Left forelimb (tissue), 1 donor: ENCODE measurements at places on chromosomes 2 and 18.

DNA sequence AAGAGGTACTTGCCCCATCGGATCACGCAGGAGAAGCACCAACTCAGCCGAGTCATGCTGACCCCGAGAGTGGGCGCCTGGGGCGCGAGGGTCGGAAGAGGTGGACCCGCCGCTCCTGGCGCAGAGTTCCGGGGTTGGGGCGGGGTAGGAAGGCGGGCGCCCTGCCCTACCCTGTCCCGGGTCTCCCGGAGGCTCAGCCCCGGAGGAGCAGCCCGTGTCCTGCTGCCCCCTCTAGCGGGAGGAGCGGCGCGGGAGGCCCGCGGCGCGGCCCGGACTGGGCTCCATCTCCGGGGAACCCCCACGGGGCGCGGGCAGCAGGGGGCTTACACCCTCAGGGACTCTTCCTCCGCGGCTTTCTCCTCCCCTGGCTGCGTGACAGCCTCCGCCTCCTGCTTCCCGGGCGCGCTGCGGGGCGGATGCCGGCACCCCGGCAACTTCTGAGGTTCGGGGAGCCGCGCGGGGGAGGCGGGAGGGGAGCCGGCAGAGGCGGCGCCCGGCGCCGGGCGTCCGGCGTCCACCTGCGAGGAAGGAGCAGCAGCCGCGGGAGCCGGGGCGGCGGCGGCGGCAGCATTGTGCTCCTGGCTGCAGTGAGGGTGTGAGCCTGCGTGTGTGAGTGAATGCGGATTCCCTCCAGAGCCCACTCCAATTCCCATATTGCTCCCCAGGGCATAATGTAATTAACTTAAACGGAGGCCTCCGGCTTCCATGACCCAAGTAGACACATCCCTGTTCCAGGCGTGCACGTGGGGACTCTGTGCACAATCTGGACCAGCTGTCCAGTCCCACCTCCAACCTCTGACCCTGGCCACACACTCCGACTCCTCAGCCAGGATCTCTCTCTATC lies 7.6 kb upstream of the TNS1 start:
- DNase-seq = no peak

GRCh38 chr18:9694952-9695495 lies 13.1 kb upstream of the RAB31 start:
- DNase-seq = no peak

DNA sequence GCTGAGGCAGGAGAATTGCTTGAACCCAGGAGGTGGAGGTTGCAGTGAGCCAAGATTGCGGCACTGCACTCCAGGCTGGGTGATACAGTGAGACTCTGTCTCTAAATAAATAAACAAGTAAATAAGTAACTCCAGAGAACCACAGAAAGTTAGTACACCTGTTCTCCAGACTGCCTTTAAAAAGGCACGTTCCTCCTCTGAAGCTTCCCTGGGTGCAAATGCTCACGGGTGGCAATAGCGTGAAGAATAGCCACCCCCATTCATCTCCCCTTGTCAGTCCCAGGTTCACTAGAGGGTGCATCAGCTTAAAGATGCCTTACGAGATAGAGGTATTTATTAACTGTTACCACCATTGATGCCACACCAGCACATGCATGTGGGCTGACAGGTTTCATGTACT lies 64.3 kb upstream of the RTN4 start:
- DNase-seq = no peak

- DNase-seq = no peak
Measured at GRCh38 chr18:73952296-73952946, 195.2 kb downstream of the FBXO15 start.

DNA sequence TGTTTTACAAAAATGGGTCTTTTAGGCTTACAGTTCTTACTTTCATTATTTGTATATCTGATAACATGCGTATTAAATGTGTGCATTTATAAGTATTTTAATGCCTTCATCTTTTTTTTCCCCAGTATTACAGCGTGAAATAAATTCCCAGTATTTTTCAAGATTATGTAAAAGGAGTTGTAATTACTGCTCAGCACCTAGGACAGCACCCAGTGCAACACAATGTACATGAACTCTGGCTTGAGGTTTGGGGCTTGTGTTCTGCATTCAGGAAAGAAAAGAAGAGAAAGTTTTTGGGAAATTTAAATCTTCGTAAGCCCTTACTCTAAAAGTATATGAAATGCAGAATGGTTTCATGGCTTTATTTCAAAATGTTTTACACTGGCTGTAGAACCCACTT lies 16.7 kb downstream of the ZNF638 start:
- DNase-seq = no peak

- DNase-seq = no peak
Measured at GRCh38 chr2:119160361-119160990, 1.9 kb upstream of the C1QL2 start.

- DNase-seq = no peak
Measured at GRCh38 chr18:28062443-28062842, 114.5 kb downstream of the CDH2 start.

GRCh38 chr2:199460846-199461710 lies 3.3 kb upstream of the SATB2 start:
- no peak for DNase-seq

DNA sequence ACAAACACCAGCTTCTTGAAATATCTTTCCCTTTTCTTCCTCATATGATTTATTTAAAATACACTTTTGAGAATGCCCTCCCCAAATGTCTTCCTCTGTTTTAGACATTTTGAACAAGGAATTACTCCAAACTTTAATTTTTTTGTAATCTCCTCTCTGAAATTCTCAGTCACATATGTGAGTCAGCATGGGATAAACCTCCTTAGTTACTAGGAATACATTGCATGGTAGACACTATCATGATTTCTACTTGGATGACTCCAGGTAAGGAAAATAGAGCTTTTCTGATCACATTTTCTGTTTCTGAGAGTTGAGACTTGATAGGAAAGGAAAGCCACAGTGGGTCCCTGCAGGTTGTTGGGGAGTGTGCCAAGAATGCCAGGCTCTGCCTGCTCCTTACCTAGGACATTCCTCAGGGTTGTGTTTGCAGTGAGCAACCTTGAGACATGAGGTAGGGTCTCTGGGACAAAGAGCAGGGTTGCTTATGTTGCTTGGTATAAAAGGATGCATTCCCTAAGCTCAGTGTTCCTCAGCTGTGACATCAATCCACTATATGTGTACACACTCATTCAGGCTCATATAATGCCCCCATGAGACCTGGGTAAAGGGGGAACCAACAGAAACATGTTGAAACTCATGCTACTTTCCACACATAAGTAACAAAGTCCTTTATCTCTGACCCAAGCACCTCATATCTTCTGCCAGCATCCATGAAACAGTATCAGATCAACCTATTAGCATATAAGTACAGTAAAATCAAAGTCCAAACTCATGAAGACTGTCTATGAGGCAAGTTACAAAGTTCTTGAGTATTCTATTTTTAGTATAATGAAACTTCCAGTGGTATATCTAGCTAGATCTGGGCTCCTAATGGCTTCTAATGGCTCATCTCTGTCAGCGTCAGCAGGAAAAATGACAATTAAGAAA lies 112.8 kb upstream of the SCN1A start:
- no peak for DNase-seq
